ENCODE measurements at places on chromosomes 13 and 19. TPM values are rescaled to one million over a fixed set of nuclear protein-coding genes. Genes with fewer than 3 reads are reported as not detected.

- DNase-seq: no peak
Observed at GRCh38 chr19:50823389-50824042, at the start of gene KLK1. Gene KLK1, minus strand, starts transcription at chr19:50823787. Its CDS starts 39 bp downstream, at chr19:50823748.

DNA sequence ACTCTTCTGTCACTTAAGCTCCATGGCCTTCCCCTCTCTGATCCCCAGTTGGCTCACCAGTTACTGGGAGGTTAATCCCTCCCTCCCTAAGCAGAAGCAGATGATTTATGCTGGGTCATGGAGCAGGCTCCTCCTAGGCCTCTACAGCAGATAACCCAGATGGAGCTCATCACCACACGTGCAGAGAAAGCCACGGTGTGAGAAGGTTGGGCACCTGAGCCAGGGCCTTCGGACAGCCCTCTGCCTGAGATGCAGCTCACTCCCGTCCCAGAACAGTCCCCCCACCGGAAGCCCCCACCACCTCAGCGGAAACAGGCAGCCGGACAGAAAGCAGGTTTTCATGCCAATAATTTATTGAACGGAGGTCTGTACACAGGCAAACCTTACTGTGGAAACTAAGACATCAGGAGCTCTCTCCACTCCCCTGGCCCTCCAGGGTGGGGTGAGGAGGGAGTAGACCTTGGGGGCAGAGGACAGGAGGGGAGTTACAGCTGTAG is 9.8 kb downstream of the ZNF526 start:
- DNase-seq: no peak

DNA sequence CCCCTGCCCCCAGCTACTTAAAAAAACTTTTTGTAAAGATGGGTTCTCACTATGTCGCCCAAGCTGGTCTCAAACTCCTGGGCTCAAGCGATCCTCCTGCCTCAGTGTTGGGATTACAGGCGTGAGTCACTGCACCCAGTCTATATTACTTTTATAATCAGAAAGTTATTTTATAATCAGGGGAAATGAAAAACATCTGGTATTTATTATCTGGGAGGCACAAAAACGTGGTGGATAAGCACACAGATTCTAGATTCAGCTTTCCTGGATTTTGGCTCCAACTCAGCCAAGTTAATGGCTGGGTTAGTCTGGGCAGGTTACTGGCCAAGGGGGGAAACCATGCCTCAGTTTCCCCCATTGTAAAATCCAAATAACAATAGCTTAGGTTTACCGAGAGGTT is 24.7 kb downstream of the KEAP1 start:
- no peak for DNase-seq

DNA sequence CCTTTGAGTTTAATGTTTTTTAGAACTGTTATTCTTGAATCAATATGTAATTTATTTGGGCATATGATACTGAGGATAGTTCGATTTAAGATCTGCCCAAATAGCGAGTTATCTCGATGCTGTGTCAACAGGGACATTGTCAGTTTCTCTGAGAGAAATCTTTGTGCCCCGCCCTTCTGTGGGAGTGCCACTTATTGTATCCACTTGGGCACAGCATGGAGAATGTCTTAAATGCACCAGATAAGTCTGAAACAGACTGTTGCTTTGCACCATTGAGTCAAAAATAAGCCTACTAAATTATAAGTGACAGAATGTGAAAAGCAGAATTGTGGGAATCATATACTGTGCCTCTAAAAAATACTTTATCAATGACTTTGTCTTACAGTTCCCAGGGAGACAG is 45.6 kb downstream of the RNASEH2B start:
- DNase-seq: no peak

DNA sequence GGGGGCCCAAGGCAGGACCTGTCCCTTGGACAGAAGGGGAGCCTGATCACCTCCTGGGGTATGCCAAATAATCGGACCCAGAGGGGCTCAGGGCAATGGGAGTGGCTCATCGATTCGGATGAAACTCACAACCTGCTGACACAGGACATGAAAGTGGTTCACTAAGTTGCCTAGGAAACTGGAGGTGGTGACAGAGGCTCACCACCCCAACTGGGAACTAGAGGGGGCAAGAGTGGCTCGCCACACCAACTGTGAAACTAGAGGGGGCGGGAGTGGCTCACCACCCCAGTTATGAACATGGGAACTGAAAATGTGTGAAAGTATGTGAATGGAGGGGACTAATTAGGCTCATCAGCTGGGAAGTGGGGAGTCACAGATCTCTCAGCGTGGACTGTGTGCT is 46.3 kb upstream of the ZNF737 start:
- DNase-seq: no peak

DNA sequence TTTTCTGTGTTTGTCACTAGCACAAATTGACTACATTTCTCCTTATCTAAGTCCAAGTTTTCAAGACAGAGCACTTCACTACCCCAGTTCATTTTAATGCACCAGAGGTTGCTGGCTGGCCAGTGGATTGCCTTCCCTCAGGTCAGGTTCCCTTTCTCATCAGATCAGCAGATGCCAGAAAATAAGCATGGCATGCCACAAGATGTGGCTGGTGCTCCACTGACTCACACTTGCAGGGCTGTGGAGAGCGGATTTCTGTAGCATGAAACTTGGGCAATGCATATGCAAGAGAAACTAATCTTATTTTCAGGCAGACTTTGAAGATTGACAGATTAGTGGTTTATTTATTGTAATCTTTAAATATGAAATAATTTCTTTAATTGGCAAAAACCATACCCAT is 79.5 kb downstream of the RUBCNL start:
- DNase-seq: no peak

- peak; percentile 69 for DNase-seq
Observed at GRCh38 chr19:40365613-40366401, 17.3 kb downstream of the PLD3 start.

GRCh38 chr13:31699650-31700049 is 39.7 kb upstream of the RXFP2 start:
- no peak for DNase-seq

DNA sequence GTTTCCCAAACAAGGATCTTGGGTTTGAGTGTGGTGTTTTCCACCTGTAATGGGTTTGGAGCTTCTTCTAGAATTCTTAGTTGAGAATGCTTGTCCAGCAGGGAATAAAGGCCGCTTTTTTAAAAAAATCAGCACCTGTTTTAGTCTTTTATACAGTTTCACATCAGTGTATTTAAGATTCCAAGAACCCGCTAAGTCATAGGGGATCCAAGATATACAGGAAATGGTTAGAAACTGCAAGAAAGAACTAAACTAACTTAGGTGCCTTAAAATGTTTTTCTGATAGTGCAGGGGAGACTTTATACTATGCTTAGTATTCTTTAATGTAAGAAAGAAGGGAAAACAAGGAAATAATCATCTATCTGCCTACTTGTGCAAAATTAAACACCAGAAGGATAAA is 74.7 kb downstream of the C13orf42 start:
- DNase-seq: no peak

GRCh38 chr19:5154799-5155426 is 185.7 kb downstream of the PTPRS start:
- DNase-seq: no peak

DNA sequence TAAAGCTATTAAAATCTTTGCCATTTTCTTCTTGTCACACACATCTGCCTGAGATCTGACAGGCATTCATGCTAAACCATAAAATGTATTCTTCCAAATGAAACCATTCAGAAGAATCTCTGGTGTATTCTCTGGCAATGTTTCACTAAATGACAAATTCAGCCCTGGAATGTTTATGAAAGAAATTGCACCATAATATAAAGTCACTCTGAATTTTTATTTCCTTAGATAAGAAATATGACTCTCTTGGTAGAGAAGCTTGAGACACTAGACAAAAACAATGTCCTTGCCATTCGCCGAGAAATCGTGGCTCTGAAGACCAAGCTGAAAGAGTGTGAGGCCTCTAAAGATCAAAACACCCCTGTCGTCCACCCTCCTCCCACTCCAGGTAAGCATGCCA is 14.3 kb downstream of the OLFM4 start:
- DNase-seq: no peak

DNA sequence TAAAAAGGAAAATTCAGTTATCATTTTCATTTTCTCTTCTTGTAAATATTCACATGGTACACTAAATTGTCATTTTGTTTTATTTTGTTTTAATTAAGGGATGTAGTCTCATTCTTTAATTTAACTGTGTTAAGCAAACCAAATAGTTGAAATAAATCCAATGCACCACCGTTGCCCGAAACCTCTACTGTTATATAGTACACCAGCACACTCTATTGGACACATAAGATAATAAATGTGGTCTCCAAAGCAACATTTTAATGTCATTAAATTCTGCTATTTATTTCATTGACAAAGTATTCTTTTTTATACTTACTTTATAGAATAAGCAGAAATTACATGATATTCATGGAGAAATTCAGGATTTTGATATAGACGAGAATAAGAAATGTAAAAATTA is 156.4 kb upstream of the FREM2 start:
- peak; percentile 15 for DNase-seq

GRCh38 chr19:19285686-19286085 is 12.6 kb upstream of the TM6SF2 start:
- DNase-seq: no peak

DNA sequence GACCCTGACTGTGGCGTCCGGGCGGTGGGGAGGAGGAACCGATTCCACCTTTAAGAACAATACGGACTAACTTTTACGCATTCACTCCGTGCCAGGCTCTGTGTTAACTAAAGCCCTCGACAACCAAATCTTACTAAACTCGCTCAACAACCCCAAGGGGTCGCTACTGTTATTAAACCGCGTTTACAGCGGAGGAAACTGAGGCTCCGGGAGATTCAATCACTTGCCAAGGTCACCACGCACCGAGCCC is 1.2 kb downstream of the SAMD1 start:
- DNase-seq: no peak

DNA sequence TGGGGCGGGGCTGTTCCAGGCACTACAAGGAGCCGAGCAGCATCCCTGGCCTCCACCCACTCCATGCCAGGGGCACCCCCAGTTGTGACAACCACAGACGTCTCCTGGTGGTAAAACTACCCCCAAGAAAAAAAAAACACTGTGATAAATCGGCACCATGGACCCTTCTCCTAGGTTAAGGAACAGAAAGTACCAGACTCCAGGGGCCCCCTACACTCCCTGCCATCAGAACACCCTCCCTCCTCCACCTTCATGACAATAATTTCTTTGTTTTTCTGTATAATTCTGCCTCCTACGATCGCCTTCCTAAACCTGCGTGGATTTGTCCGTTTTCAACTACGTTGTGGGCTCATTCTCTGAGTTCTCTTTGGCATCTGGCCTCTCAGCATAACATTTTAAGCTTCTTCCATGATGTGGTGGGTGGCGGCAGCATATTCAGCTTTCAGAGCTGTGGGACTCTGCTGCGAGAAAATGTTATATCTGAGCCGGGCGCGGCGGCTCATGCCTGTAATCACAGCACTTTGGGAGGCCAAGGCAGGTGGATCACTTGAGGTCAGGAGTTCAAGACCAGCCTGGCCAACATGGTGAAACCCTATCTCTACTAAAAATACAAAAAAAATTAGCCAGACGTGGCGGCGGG is 8.6 kb downstream of the TLE2 start:
- DNase-seq: no peak

- no peak for DNase-seq
Observed at GRCh38 chr13:107102676-107103075, 534.7 kb upstream of the ARGLU1 start.

DNA sequence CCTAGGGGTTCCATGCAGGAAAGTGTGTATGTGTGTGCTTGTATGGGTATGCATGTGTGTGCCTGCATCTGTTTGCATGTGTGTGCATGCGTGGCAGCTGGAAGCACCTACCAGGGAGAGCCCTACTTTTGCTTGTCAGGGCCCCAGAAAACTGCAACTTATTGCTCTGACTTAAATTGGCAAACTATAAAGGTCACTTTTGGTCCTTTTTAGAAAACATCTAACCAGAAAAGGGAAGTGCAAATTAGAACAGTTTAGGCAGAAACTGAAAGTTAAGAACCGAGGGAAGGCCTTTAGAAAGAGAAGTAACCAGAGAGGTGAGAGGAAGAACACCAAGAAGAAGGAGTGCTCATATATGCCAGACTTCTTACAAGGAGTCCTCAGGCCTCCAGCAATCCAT is 32.5 kb downstream of the DLEU7 start:
- no peak for DNase-seq

DNA sequence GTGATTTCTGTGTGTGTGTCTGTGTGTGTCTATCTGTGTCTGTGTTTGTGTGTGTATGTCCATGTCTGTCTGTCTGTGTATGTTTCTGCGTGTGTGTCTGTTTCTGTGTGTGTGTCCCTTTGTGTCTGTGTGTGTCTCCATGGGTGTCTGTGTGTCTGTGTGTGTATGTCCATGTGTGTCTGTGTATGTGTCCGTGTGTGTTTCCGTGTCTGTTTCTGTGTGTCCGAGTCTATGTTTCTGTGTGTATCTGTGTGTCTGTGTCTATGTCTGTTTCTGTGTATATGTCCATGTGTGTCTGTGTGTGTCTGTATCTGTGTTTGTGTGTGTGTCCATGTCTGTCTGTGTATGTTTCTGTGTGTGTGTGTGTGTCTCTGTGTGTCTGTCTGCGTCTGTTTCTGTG is 276.3 kb upstream of the SOX1 start:
- no peak for DNase-seq

DNA sequence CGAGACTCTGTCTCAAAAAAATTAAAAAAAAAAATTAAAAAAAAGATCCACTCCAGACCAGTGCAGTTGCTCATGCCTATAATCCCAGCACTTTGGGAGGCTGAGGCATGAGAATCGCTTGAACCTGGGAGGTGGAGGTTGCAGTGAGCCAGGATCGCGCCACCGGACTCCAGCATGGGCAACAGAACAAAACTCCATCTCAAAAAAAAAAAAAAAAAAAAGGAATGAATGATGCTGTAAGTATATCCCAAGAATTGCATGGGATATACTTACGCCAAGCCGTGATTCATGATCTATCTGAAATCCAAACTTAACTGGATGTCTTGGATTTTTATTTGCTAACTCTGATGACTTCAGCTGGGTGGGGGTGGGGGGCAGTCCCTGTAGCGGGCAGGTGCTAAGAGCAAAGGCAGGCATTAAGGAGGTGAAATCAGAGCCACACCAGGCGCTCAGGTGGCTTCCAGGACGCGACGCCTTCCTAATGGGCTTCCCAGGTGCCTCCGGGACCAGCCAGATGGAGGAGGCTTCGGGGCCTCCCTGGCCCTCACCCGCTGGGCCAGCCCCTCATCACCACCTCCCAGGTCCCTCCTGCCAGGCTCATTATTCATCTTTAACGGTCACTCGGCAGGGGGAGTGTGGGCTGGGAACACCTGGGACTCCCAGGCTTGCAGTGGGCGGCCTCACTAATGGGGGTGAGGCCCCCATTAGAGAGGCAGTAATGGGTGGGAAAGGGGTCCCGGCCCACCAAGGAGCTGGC is 11.4 kb upstream of the FUT5 start:
- DNase-seq: no peak

IGSF23 gene
- polyA plus RNA-seq: 0.17 TPM

ZNF382 gene
- polyA plus RNA-seq: 12.9 TPM

C19orf73 gene
- polyA plus RNA-seq: not detected

CDC34 gene
- 54.7 TPM for polyA plus RNA-seq

TMEM161A gene
- 24.7 TPM for polyA plus RNA-seq

BCAM gene
- 143 TPM for polyA plus RNA-seq

C19orf85 gene
- polyA plus RNA-seq: not detected

PRSS57 gene
- polyA plus RNA-seq: 0.32 TPM

ICAM5 gene
- polyA plus RNA-seq: 18.9 TPM

OSCAR gene
- 0.70 TPM for polyA plus RNA-seq

Measured in left lung (tissue), 14 donors.